ENCODE measurements at places on chromosomes 4 and X.
A peak's percentile ranks its signal among the peaks of the same experiment; 100 is the strongest.

GRCh38 chr4:616911-617643 is 8.3 kb upstream of the PDE6B start:
- DNase-seq = no peak

DNA sequence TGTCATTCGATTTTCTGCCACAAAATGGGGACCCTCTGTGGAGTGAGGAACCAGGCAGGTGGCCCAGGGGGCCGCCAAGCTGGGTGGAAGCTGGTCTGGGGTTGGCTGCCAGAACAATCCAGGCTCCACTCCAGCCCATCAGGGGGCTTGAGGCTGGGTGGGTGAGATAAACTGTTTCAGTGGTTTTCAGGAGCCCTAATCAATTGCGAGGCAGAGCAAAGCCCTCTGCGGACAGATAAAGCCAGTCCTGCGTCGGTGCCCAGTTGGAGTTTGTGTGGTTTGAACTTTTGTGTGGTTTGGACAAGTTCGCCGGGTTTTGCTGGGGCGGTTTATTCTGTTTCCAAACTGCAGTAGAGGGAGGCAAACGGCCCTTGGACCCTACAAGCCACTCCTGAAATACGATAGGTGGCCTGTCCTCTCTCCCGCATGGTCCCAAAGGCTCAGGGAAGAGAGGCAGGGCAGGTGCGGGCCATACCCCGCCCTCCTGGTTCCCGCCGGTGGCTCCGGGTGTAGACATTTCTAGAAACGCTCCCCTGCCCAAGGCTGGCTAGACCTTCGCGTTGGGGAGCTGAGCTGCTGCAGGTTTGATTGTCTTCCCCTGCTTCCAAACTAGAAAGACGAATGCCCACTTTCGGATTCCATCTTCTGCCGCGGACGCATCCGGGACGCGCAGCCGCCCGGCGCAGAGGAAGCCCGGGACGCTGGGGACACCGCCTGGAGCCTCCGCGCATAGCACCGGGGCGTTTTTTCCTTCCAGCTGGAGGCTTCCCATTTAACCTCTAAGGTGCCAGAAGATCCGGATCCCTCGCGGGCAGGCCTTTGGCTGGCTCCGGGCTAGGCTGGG is 169.0 kb upstream of the BCOR start:
- DNase-seq = peak; percentile 61

DNA sequence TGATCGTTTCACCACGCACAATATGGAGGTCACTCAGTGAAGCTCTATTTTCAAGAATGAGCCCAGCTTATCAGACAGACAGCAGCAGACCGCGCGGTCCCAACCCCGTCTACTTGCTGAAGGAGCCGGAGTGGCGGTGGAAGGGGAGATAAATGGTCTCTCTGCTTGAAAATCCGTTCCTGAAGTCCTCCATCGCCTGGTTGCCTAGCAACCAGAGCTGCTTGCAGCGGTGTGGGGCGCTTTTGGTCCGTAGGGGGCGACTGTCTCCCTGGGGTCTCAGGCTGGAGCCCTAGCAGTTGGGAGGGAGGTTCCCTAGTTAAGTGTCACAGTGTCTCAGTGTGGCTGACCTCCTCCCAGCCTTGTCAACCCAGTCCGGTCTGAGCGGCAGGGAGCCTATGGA is 8.3 kb upstream of the DLG3 start:
- peak; percentile 25 for DNase-seq

DNA sequence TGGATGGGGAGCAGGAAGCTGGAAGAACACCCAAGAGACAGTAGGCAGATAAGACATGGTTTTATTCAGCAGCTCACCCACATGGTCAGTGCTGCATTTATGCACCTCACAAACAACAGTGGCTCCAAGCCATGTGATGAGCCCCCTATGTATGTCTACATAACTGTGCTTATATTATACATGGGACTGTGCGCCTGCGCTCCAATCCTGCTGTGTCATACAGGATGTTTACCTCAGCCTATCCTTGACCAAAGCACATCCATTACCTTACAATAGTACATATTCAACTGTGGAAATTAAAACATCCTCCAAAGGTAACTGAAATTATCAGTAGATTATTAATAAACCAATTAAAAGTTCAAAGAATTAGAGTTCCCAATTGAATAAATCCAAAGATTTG is 44.1 kb upstream of the SGMS2 start:
- DNase-seq = no peak

DNA sequence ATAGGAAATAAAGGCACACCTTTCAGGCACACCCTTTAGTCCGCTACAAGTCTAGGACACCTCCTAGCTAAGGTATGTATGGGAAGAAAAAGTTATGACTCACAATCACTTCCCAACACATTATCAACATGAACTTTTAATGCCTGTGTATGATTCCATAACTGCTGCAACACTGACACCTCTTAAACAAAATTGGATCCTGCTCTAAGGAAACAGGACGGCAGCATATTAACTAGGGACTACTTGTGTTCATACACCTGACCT is 2.4 kb upstream of the PPP3CA start:
- DNase-seq = no peak

DNA sequence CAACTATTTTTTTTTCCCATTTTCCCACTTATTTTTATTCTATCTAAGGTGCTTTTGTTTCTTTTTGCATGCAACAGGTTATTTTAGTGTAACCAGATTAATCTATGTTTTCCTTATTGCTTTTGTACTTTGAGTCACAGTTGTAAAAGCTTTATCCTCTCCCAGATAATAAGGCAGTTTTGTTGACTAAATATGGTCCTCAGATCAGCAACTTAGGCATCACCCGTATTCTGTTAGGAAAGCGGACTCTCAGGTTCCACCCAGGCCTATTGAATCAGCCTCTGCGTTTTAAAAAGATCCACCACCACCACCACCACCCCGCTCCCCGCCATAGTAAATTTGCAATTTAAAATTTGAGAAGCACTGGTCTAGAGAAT is 58.6 kb upstream of the USP9X start:
- DNase-seq = no peak

DNA sequence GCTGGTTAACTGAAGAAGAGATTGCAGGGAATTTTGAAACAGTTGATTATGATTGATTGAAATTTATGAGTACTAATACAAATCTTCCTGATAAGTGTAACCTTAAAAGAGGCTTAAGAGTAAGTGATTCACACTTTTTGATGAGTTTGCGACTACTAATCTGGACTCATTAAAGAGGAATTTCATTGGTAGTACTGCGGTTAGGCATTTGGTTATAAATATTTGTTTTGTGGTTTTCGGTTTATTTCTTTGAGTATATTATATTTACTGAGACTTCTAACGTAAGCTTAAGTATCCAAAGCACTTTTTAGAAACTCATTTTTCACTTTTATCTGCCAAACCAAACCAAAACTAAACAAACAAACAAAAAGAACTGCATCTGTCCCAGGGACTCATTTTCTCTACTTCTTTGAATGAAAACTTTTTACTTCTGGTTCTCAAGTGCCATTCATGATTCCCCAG is 20.7 kb downstream of the SLIT2 start:
- no peak for DNase-seq

GRCh38 chrX:24245202-24245601 is 68.7 kb downstream of the SUPT20HL2 start:
- DNase-seq = no peak

- no peak for DNase-seq
These were observed 2.4 kb downstream of the IL1RAPL2 start for GRCh38 chrX:104568304-104568915.

- DNase-seq = no peak
These were observed 311.5 kb downstream of the TENM3 start for GRCh38 chr4:182554736-182555135.

- no peak for DNase-seq
These were observed 3.0 kb downstream of the UBE2D3 start for GRCh38 chr4:102824398-102824797.

DNA sequence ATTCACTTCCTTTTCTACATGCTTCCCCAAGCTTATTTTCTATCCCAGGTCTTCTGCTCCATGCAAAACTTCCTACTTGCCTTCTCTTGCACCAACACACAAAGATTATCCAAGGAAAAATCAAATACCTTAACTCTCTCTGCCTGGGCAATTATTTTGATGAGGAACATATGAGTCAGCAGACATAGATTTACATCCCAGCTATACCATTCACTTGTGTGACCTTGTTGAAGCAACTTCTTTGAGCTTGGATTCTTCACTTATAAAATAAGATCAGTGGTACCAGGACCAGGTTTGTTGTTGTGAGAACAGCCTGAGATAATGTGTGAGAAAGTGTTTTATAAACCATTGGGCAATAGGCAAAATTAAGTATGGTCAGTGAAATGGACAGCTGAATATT is 39.1 kb upstream of the TMEM192 start:
- DNase-seq = no peak

DNA sequence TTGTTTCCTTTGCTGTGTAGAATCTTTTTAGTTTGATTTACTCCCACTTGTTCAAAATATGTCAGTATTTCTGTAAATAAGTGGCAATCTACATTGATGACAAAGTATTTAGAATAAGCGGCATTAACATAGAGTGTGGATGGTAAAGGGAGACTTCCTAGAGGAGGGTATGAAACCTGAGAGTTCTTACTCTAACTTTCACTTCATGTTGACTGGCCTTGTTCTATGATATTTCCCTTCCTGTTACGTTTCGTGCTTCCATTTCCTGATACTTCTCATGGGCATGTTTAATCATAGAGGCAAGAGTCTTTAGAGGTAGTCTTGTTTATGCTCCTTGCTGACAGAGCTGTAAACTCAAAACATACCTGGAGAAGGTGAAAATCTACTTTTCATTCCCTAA is 408.9 kb downstream of the GLUD2 start:
- DNase-seq = no peak

- no peak for DNase-seq
These were observed 486.5 kb downstream of the GRXCR1 start for GRCh38 chr4:43379016-43379415.

DNA sequence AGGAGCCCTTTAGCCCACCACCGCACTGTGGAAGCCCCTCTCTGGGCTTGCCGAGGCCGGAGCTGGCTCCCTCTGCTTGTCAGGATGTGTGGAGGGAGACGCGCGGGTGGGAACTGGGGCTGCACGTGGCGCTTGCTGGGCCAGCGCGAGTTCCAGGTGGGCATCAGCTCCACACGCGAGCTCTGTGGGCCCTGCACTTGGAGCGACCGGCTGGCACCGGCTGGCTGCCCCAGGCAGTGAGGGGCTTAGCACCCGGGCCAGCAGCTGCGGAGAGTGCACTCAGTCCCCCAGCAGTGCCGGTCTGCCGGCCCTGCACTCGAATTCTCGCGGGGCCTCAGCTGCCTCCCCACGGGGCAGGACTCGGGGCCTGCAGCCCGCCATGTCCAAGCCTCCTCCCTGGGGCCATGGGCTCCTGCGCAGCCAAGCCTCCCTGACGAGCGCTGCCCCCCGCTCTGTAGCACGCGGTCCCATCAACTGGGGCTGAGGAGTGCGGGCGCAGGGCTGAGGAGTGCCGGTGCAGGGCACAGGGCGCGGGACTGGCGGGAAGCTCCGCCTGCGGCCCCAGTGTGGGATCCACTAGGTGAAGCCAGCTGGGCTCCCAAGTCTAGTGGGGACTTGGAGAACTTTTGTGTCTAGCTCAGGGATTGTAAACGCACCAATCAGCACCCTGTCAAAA is 93.6 kb downstream of the DTHD1 start:
- no peak for DNase-seq

DNA sequence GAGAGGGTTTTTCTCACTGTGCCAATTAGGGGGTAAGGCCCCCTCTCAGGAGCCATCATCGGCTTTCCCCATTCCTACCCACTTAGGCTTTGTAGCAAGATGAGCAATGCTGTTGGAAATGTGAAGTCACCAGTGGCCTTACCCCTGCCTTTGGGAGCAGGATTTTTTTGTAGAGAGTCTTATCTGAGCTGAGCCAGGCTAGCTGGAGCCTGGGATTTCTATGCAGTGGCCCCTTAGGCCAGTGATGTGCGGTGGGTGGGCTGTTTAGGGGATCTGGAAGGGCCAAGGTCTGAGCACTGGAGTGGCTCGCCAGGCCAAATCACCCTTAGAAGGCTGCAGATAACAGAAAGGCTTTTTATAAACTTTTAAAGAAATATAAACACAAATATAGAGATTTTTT is 4.2 kb downstream of the CXorf65 start:
- DNase-seq = no peak

DNA sequence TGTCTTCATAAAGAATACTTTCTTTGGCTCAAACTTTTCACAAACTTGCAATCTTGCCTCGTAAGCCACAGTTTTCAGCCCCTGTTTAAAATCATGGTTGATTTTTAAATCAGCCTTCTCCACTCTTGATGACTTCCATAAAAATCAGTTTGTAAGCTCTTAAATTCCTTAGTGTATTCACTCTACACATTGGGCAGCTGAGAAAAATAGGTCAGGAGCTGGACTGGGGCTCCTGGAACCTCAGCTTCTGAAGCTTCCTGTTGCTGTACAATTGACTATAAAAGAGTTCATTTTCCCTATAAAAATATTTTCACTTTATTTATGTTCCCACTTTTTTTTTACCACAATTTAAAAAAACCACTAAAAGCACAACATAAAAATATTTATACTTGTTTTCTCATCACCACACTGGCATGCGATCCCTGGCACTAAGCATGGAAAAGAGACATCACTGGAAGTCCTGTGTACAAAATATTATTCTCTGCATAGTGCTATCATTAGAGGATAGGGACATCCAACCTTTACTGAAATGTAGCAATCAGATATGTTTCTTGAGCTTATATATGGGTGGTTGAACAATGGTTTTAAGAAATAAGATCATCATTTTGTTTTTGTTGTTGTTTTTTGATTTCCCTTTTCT is 345.7 kb downstream of the FBXO8 start:
- no peak for DNase-seq

DNA sequence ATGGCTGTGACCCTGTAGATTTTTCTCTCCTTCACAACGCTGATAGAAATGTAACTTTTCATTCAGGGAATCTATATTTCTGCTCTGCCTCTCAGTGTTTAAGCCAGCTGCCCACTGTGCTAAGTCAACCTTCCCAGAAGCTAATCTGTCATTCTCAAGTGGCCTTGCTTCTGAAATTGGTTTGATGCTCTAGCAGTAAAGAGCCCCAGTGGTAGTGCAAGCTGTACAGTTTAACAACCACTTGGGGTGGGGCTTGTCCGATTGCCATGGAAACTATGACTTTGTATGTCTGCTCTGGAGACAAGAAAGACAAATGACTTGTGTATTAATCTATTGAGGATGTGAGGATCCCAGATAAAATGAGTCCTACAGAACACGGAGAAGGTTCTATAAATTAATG is 620.9 kb upstream of the GALNT7 start:
- DNase-seq = peak; percentile 13
